Hepatocyte (in vitro differentiated cells): ENCODE measurements at places on chromosomes 3 and 15. TPM values are rescaled to one million over a fixed set of nuclear protein-coding genes. Genes with fewer than 3 reads are reported as not detected.

The MUSTN1 gene
- 1.8 and 2.6 TPM in 2 replicates for total RNA-seq

The MORC1 gene
- total RNA-seq: 5.6 and 6.7 TPM in 2 replicates

The MAP2K5 gene
- total RNA-seq: 7.2 and 13.7 TPM in 2 replicates

The CFAP44 gene
- total RNA-seq: 7.9 and 14.2 TPM in 2 replicates

The CCR2 gene
- 0.04 and 0.23 TPM in 2 replicates for total RNA-seq

The AQP9 gene
- total RNA-seq: 0.36 and 0.57 TPM in 2 replicates

The FAM81A gene
- 0.47 and 0.52 TPM in 2 replicates for total RNA-seq

The PLA2G4E gene
- total RNA-seq: 0.07 and 0.20 TPM in 2 replicates

The RASGRP1 gene
- 0.53 and 2.4 TPM in 2 replicates for total RNA-seq

The LEKR1 gene
- total RNA-seq: 0.76 and 1.1 TPM in 2 replicates

The SCN11A gene
- total RNA-seq: 3.7 and 3.9 TPM in 2 replicates

The GOLGA8H gene
- total RNA-seq: not detected in 2 replicates

The GRAMD1C gene
- 2.8 TPM in 2 replicates for total RNA-seq
